ENCODE measurements at places on chromosomes 6 and 20.

GRCh38 chr6:34236443-34237315 is at the start of gene HMGA1:
Gene HMGA1 (plus strand): TSS chr6:34236873. CDS start chr6:34240781, 3,908 bp downstream.
- DNase-seq = peak; percentile 85

- no peak for DNase-seq
Observed at GRCh38 chr6:86285876-86286275, 643.2 kb upstream of the SYNCRIP start.

- no peak for DNase-seq
Observed at GRCh38 chr6:129486327-129486726, 223.7 kb downstream of the ARHGAP18 start.

DNA sequence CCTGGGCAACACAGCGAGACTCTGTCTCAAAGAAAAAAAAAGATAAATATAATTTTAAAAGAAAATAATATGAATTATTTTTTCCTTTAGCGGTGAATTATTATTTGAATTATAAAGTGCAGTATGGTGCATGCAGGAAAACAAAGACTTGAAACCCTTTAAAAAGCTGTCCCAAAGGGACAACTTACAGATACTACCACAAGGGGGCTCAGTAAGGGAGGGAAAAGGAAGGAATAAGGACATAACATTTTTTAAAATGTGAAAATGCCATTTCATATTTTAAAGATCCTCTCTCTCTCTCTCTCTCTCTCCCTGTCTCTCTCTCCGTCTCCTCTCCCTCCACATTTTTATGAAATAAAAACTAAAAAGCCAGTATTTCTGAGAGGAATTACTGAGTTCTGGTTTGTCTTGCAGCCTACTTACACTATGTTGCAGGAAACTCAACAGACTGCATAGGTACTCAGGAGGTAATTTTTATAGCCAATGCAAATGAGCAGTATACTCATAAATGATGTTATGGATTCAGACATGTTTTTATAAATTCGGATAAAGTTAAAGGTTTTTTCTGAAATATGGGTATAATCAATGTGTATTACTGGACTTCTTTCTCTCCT is 455.0 kb upstream of the GJE1 start:
- no peak for DNase-seq

DNA sequence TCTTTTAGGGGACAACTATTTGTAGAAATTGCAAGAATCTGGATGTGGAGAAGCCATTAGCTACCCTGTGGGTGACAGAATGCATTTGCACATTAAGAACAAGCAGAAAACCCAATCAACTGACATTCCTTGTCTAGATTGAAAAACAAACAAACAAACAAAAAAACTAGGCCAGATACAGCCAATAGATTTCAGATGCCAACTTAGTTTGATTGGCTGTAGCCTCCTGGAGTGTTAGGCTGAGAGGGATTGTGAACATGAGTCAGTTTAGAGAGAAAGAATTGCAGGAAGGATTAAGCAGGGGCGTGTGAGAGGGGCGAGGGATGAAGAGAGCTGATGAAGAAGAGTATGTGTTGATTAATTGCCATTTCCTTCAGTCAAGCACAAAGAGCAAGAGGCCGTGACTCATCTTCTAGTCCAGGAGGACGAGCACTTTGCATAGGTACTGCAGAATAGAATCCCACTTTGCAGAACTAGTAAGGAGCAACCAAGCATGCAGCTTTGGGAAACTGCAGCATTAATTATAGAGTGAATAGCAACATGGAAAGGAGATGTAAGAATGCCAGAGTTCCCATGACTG is 188.0 kb upstream of the RAB32 start:
- DNase-seq = no peak

DNA sequence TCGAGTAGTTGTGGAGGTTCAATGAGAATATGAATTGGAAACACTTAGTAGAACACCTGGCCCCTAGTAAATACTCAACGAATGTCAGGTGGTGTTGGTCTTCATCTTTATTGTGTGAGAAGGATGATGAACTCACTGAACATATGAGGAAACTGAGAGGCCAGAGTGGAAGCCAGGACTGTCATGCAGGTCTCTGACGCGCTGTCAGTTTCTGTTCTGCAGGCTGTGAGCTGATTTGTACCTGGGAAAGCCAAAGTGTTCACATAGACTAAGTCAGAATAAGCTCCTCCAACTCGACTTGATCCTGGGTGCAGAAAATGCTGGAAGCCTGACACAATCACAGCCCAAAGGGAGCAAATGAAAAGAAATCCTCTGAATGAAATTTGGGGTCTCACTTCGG is 222.2 kb downstream of the LY86 start:
- DNase-seq = no peak

- DNase-seq = no peak
Observed at GRCh38 chr6:27651371-27651732, 178.4 kb upstream of the ZNF184 start.

- DNase-seq = no peak
Observed at GRCh38 chr6:119445666-119446065, 96.1 kb upstream of the MAN1A1 start.

DNA sequence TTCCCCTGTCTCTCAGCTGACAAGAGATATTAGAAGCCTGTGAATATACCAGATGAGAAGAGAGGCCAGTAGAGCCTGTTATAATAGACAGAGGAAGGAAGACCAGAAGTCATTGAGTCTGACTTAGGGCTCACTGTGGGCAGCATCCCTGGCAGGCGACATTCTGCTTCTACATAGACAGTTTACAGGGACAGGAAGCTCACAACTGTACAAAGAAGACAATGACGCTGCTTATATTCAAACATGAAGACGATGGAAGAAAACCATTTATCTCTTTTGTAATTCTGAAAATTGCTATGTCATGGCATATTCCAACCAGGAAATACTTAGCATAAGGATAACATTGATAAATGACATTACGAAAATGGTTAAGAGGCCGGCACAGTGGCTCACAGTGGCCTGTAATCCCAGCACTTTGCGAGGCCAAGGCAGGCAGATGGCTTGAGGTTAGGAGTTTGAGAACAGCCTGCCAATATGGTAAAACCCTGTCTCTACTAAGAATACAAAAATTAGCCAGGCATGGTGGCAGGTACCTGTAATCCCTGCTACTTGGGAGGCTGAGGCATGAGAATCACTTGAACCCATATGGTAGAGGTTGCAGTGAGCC is 170.9 kb downstream of the UBE3D start:
- no peak for DNase-seq

DNA sequence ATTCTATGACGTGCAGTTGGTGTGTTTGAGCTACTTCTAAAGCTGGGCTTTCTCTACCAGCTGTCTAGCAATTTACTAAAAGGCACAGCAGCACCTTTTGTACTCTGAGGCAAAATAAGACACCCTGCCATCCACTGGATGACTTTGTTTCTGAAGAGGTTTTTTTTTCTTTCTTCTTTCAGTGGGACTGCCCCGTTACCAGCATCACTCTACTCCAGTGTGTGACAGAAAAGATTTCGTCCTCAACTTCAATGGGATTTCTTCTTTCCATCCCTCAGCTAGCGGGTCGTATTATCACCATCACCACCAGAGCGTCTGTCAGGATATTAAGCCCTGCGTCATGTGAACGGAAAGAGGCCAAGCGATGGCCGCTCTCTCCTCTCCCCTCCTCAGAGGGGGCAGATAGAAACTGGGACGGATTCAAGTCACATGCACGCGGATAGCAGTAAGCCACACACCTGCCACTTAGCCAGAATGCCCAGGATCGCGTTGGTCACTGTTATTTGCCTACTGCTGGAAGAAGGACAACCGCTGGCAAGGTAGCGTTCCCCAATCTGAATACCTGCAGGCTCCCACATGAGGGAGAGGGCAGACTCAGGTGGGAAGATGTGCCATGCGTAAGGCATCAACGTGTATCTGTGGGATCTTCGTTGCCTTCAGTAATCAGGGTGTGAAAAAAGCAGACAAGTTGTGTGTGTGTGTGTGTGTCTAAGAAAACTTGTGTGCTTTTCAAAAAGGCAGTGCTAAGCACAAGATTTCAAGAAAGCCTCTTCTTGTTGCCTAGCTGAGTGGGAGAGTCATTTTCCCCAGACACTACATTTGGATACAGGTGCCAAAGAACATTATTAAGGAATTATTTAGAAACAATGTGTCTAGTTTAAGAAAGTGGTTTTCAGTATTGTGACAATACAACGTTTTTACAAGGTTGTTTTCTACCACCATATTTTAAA is 5.4 kb downstream of the FOXF2 start:
- no peak for DNase-seq

DNA sequence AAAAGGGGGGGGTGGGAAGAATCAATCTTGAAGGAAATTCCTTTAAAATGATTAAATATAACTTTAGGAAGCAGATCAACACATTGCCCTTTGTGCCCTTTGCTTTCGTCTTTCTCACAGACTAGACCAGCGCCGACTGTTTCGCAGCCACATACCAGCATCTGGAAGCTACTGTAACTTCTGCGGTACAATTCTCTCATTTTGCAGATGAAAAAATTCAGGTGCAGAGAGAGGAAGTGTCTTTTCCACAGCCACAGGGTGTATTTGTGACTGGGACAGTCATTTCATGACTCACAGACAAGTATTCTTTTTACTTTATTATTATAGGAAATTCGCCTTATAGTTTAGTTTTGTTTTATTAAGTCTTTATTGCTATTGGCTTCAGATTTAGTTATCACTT is 84.2 kb downstream of the UST start:
- no peak for DNase-seq

DNA sequence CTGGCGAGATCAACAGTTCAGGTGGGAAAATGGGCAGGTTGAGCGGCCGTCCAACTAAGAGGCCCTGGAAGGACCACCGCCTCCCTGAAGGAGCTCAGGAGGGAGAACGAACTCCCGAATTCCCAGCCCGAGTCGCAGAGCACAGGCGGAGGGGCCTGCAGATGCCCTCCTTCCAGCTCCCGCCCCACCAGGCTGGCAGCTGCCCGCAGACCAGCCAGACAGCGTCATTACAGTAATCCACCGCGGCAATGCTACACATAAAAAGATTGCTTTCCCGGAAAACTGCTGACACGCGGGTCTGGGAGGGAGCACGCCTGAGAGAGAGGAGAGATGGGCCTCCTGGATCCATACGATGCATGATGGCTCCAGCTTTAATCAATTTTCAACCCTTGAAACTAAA is 30.5 kb upstream of the SLCO4A1 start:
- DNase-seq = no peak

DNA sequence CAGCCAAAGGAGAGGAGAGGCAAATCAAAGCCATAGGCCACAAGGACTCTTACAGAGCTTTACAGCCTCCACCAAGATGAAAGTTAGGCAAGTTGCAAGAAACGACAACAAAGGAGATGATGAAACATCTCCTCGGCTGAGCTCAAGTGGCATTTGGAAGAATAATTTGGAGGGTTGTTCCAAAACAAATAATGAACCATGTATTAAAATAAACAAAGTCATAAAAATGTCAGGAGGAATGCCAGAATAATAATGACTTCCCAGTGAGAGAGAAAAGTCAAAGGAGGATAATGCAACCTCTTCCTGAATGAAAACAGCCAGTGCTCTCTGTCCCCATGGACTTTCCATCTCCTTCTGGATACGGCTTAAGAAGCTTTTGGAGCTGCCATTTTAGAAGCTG is 371.4 kb upstream of the ID4 start:
- no peak for DNase-seq

GRCh38 chr20:59221707-59222252 is 58.2 kb downstream of the ZNF831 start:
- DNase-seq = no peak

GRCh38 chr6:81725127-81725526 is 27.4 kb downstream of the TENT5A start:
- DNase-seq = no peak

DNA sequence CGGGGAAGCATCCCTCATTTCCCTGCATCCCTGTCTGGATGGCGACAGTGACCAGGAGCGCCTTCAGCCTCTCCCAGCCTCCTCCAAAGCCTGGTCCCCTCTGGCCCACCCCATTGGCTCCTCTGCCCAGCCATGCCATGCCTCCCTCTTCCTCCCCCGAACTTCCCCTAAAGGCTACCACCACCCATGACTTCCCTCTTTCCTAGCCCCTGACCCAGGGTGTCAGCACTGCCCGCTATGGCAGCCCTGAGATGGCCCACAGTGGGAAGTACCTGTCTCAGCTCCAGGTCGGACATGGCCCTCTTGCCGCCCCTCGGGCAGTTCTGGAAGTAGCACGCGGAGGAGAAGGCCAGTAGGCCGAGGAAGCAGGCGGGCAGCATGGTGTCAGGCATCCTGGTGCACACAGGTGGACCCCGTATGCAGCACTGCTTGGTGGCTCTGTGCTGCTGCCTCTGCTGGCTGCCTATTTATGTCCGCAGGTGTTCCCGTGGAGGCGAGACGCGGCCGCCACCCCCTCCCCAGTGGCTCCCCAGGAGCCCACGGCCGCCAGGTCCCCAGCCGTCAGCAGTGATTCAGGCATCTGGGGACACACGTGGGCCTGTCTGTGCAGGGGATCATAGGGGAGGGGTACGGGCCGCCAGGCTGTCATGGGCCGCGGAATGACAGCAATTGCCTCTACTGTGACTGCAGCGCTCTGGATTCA is at the start of gene AVP:
TSS of gene AVP (minus strand) at position 442 of the 703 bp plus-strand sequence. CDS start at position 392, 50 bp downstream.
- DNase-seq = no peak

DNA sequence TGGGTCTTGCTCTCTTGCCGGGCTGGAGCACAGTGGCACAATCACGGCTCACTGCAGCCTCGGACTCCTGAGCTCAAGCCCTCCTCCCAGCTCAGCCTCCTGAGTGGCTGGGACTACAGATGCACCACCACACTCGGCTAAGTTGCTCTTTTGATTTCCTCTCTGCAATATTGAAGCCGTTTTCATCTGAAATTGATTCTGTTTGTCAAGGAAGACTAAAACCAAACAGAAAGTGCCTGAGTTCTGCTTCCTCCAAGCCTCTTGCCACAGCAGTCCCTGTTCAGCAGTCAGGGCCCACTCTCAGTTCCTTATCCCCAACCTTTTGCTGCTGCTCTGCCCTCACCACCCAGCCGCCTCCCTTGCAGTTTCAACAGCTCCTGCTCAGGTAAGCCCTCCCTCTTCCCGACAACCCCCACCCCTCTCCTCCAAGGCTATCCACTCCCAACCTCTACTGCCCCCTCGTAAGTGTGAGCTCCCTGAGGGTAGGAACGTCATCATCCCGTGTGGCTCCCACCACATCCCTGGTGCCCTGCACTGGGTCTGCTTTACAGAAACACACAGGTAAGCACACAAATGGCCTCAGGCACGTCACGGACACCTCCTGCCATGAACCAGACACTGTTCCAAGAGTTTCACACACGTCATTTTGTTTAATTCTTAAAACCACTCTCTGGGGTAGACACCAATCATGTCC is 70.7 kb upstream of the TAB2 start:
- no peak for DNase-seq

- DNase-seq = no peak
Observed at GRCh38 chr6:154611241-154611640, 100.8 kb upstream of the CNKSR3 start.

DNA sequence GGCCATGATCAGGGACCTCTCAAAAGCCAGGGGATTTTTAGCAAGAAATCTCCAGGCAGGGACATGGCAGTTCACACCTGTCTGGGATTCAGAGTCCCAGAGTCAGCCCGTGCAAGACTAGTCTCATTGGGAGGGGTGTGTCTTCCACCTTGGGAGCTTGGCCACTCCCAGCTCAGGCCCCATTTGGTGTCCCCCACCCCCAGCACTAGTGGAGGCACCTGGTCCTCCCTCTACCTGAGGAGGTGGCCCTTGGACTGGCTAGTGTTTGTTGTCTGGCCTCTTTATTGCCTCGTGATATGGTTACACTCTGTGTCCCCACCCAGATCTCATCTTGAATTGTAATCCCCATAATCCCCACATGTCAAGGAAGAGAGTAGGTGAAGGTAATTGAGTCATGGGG is 140.8 kb upstream of the PHACTR3 start:
- no peak for DNase-seq
